ENCODE measurements at places on chromosomes 1 and 21.
A peak's percentile ranks its signal among the peaks of the same experiment; 100 is the strongest.

DNA sequence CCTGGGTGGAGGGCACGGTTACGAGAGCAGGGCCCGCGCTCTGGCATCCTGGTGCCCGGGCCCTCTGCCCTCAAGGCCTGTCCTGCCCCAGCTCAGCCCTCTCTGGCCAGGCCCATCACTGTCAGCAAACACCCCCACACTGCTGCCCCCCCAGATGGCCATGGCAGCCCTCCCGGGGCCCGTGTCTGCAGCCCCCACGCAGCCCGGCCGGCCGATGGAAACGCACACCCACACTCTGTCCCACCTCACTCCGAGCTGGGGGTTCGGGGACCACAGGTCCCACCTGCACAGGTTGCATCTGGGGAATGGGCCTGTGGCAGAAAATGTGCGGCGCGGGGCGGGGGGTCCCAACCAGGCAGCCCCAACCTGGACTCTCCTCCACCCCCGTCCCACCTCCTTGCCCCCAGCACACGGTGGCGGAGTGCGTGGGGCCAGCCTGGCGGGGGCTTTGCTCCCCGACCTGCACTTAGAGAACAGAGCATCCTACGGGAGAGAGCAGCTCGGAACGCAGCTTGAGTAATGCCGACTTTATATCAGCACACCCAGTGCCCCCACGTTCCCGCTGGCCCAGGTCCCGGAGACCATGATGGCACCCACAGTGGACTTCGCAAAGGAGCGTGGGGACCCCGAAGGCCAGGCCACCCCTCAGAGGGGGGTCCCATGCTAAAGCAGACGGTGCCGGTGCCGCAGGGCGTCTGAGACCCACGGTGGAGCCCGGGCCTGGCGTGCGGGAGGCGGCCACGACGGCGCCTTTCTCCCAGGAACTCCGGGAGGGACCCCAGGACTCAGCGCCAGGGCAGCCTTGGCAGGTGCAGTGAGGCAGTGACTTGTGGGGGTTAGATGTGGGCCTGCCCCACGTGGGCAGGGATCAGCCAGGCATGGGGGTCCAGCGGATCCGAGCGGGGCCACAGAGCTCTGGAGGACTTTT lies 7.5 kb upstream of the RNF223 start:
- DNase-seq: no peak

GRCh38 chr1:107782217-107782845 lies 182.6 kb downstream of the VAV3 start:
- peak; percentile 77 for DNase-seq

DNA sequence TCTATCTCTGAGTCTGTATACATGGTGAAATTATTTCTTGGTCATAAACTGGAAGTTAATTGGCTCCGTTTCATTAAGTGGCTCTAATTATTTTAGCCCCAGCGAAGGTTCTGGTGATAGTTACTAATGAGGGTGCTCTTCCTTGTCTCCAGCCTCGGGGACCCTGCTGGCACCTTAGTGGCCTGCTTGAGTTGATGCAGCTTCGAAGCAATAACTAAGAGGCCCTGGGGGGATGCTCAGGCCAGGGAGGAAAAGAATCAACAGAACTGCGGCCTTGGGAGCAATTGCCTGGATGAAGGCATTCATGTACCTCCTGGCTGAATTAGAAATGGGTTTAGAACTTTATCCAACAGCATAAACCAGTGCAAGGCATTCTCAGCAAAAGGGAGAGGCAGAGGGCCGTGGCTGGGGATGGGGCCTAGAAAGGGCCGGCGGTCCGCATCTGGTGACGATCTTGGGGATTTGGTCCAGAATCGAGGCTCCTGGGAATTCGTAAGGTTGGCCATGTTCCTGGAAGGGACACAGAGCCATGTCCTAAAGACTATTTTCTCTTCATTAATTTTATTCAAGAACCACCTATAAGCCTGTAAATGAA lies 100.0 kb upstream of the AJAP1 start:
- no peak for DNase-seq

GRCh38 chr1:93591676-93592550 lies 89.7 kb downstream of the BCAR3 start:
- peak; percentile 48 for DNase-seq

- no peak for DNase-seq
Observed at GRCh38 chr1:35656863-35657232, 15.5 kb upstream of the PSMB2 start.
